ENCODE measurements at places on chromosomes 13 and 19. TPM values are rescaled to one million over a fixed set of nuclear protein-coding genes. Genes with fewer than 3 reads are reported as not detected.

DNA sequence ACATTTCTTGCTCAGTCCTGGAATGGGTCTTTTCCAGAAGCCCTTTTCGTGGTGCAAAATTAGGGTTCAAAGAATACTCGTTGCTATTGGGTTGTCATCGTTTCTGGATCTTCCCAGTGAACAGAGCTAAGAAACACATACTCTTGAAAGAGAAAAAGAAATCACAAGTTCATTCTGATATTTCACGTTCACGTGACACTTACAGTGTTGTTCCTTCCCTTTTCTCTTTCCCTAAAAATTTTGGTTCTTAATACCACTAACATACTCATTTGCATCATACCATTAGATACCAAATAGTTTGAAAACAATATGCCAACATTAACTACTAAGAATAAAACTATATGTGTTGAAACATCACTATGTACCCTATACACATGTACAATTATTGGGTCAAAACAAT, 13.4 kb upstream of the GTF2F1 start:
- DNase-seq: no peak

- DNase-seq: no peak
These were observed 36.9 kb downstream of the RGCC start for GRCh38 chr13:41494202-41494601.

GRCh38 chr13:112366907-112367646, 9.1 kb upstream of the SPACA7 start:
- no peak for DNase-seq

MYO9B gene
- 50.7 TPM for total RNA-seq

DNA sequence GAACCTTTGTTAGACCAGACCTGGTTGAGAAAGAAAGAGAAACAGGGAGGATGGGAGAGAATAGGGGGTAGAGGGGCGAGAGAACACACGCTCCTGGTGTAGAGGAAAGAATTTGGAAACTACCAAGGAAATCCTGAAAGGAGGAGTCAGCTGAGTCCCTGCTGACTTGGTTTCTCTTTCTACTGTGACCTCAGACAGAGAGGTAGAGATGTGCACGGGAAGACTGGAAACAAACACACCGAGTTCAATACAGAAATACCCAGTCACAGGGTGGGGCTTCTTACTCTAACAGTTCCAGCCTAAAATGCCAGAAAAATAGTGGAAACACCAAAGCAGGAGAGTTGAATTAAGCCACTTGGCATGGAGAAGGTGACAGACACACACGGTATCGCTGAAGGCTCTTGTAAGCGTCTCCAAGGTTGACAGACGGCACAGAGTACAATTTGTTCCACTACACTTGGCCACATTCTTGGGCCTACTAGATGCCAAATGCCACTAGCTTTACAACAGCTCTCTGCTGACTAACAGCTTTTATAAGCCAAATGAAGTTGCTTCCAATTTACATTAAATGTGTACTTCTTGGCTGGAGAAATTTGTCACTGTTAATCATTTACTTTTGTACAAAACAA, 28.1 kb downstream of the LATS2 start:
- DNase-seq: peak; percentile 53
